Stimulated activated CD4-positive, alpha-beta T cell treated with anti-CD3 and anti-CD28 coated beads, Interleukin-4, amount 100 ng/mL, for 24 hours (primary cell): ENCODE measurements at places on chromosomes 3 and 15.

- DNase-seq, result no peak
Measured at GRCh38 chr3:117417411-117417810, 707.8 kb downstream of the TUSC7 start.

DNA sequence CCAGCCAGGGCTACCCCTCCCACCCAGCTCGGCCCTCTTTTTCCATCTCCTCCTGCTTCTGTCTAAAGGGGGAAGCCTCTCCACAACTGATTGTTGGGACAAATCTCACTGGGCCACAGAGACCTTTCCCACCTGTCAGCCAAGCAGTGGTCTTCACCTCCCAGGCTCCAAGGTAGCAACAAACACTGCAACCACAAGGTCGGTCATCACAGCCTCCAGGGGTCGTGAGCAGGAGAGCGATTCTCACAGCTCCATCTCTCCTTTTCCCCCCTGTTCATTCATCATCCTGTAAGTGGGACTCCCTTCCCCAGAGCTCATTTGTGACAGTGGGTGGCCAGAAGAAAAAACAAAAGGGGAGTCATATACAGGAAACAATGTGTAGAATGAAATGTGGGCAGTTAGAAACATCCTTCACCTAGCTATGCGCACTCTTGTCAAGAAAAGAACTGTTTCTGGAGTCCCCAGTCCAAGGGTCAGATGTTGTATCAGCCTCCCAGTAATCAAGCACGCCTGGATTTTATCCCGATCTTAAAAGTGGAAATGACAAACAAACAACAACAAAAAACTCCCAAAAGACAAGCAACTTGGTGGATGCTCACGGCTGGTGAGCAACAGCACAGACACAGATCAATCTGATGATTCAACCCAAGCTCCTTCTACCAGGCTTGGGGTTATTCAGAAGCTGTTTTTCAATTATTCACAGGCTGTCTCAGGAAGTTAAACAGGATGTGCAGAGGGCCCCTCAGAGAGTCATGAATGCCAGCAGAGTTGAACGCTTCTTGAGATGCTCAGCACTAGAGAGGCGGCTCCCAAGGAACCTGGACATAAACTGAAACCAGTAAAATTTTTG lies 22.4 kb downstream of the LYZL4 start:
- peak; percentile 36 for DNase-seq

DNA sequence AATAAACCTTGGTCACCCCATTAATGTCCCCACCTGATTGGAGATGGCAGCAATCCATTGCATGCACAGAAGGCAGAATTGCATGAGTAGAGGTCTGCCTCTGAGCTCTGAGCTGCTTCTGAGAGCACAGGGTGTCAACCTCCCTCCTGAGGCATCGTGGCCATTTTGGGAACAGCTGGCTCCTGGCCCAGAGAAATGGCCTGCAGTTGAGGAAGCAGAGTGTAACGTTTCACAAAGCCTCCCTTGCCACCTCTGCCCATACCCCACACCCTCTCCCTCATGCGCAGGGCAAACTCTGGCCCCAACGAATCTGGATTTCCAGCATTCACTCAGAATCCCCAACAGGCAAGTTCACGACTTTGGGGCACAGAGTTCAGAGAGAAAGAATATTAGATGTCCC lies 198.9 kb downstream of the ADAMTS9 start:
- no peak for DNase-seq

- no peak for DNase-seq
Measured at GRCh38 chr3:57992452-57993213, 15.6 kb upstream of the FLNB start.

- peak; percentile 5 for DNase-seq
Measured at GRCh38 chr3:27639271-27639670, 82.9 kb downstream of the EOMES start.

DNA sequence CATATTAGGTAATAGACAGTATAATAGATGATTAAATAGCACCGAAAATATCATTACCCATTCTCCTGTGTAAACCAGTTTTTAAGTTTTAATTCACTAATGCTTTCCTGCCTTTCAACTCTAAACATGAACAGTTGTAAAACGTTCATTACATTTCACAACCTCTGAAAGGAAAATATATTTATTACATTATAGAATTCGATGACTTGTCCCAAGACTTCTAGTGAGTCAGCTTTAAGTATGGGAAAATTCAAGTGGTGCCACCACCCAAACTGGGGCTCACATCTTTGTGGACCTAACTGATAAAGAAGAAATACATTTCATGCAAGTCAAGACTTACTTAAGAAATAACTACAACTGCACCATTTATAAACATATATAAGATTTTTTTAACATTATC lies 2.0 kb downstream of the TRIM59 start:
- DNase-seq, result no peak

GRCh38 chr3:165336786-165337185 lies 140.6 kb upstream of the SLITRK3 start:
- no peak for DNase-seq

- no peak for DNase-seq
Measured at GRCh38 chr15:36858423-36858822, 241.9 kb downstream of the MEIS2 start.

- no peak for DNase-seq
Measured at GRCh38 chr3:155309581-155309980, 16.1 kb upstream of the STRIT1 start.

DNA sequence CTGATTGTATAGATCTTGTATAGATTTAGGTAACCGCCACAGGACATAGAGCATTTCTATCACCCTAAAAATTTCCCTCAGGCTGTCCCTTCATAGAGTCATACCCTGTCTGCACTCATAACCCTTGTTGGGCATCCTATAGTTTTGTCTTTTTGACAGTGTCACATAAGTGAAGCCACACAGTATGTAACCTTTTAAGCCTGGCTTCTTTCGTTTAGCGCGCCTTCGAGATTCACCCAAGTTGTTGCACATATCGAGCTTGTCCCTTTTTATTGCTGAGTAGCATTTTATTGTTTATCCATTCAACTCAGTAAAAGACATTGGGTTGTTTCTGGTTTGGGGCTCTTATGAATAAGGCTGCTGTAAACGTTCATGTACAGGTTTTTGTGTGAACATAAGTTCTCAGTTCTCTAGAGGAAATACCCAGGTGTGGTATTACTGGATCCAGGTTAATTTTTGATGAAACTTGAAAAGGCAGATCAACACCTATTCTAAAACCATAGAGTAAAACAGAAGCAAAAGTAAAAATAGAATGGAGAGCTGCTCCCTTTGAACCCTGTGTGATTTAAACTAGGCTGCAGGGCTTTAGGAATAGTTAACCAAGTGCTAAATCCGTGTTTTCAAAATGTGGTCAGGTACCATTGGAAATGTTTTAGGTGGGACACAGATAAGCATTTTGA lies 49.5 kb downstream of the CD86 start:
- DNase-seq, result no peak

GRCh38 chr3:196660381-196661166 lies 21.1 kb downstream of the NRROS start:
- no peak for DNase-seq

GRCh38 chr3:141812084-141812483 lies 48.9 kb downstream of the GRK7 start:
- DNase-seq, result no peak

- DNase-seq, result no peak
Measured at GRCh38 chr3:53069422-53070068, 23.7 kb upstream of the SFMBT1 start.

DNA sequence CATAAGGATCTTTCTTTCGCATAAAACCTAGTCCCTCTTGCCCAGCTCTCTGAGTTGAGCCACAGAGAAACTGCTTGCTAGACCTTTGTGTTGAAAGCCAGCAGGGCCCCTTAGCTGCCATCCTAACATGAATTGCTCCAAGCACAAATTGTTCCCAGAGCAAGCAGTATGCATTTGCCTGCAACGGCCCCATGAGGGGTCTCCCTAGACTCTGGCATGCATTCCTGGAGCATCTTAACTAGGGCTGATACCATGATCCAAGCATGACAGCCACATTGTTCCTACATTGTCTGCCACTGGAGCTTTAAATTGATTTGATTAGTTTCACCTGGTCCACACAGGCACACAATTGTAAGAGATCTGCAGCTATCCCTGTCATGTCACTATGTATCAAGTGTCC lies 428.1 kb downstream of the TAFA4 start:
- DNase-seq, result no peak

- peak; percentile 81 for DNase-seq
Measured at GRCh38 chr15:41971089-41971894, 1.1 kb downstream of the EHD4 start.

DNA sequence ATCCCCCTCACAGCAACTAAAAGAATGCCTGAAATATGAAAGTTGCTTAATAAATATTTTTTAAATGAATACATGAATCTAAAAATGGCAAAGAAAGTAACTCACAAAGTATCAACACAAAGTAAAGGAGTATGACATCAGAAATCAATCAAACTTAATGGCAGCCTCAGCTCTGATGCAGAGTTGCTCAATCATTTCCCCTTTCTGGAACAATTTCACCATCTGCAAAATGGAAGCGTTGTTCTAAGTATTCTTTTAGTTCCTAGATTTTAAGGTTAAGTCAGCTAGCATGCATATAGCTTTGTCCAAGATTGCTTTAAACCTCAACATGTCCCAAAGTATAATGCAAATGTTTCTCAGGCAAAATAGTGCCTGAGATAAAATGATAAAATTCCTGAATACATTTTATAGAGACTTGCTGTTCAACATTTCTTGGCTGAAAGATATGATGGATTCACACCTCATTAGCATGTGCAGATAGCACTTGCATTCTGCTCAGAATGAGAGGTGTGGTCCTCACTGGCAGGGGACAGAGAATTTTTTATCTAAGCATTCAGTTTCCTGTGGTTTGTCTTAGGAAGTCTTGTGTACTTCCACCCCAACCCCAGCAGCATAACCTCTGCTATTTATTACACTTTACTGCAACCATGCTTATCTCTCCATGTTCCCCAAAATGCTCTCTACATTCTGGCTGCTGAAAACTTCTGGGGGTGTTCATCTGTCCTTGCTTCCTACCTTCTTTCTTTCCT lies 429.3 kb downstream of the GRM7 start:
- no peak for DNase-seq

- no peak for DNase-seq
Measured at GRCh38 chr3:50003824-50004223, 63.9 kb downstream of the RBM6 start.

DNA sequence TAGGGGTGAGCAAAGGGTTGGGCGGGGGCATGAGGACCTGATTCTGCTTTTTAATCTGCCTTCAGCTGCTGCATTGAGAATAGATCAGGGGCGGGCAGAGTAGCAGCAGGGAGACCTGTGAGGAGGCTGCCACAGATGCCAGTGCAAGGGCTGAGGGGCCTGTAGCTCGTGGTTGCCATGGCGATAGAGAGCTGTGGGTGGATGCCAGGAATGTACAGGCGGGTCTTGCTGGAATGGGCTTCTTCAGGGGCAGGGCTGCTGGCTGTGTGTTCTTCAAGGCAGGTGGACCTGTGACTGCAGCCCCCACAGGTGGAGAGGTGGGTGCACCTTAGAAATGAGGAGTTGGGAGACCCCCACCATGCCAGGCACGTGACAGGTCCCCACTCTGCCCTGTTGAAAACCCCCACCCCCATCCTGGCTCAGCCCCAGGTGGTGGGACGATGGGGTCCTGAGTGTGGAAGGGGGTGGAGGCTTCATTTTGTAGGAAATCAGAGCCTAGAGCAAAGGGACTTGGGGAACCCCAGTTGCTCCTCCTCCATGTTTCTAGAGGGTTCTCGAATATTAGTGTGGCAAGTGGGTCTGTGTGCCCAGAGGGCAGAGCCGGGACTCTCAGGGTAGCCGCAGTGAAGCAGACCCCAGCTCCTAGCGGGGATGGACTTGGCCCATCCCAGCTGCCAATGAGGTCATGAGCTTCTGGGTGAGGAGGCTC lies 38.3 kb downstream of the SLC6A6 start:
- no peak for DNase-seq

GRCh38 chr3:183807881-183808280 lies 17.5 kb downstream of the MAP6D1 start:
- DNase-seq, result no peak

DNA sequence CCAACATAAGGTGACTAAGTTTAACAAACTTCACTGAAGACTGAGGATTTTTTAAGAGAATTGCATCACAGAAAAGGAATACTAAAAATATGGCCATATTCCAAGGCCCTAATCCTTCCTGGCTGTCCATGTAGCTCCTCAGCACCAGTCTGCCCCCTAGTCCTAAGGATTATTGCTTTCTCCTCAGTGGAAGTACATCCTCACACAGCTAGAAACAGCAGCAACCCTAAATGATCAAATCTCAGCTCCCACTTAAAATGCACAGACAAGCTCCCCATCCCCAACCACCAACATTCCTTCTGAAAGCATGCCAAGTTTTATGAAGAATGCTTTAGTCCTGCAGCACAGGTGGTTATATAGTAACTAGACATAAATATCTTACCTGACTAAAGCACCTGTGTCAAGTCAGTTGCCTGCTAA lies 14.7 kb downstream of the ST3GAL6 start:
- DNase-seq, result no peak

GRCh38 chr3:129481766-129482332 lies 41.8 kb downstream of the IFT122 start:
- DNase-seq, result peak; percentile 34

DNA sequence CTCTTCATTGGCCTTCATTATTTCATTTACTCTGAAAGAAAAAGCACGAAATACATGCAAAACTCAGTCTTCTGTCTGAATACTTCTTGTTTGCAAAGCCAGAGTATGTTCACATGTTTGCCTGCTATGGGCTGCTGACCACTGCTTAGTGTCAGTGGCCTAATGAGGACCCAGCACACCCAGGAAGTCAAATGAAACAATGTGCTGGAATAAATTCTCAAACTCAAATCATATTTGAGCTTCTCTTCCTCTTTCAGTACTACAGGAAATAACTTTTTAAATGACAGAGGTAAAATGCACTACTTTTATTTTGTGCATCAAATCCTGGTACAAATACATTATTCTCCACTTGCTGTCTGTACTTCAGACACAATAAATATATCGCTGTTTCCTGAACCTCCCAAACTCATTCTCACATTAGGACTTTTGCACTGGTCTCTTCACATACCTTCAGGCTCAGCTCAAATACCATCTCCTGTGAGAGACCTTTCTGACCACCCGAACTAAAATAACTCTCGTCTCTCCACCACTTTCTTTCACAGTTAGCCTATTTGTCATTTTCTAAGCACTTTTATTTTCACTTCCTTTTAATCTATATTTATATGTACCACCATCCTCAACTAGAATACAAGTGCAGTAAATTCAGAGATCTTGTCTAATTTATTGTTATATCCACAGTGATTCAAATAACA lies 176.8 kb downstream of the TUSC7 start:
- no peak for DNase-seq

DNA sequence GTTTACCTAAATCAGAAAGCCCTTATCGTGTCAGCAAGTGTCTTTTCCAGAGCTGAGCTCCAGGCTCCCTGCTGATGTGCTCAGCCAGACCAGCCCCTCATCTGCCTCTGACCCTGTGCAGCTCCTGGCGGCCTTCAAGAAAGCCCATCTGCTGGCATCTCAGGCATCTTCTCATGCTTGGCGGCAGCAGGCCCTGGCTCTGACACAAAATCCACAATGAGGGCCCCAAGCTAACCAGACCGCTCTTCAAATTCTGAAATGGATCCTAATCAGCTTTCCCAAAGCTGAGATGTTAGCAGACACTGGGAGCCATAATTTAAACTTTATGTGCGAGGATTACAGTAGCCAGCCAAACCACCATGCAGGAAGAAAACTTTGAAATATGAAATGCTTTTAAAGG lies 50.8 kb upstream of the CTDSPL start:
- no peak for DNase-seq

GRCh38 chr3:144809380-144809779 lies 837.8 kb downstream of the DIPK2A start:
- DNase-seq, result no peak

GRCh38 chr15:41331281-41331680 lies 1.1 kb downstream of the OIP5 start:
- no peak for DNase-seq
